ENCODE measurements at places on chromosomes 5 and 9. TPM values are rescaled to one million over a fixed set of nuclear protein-coding genes. Genes with fewer than 3 reads are reported as not detected.

- H3K27me3 ChIP-seq = no peaks in the 10 kb centered on the region
- no peaks in the 10 kb centered on the region for H3K4me1 ChIP-seq
- no peak overlapping the region for H3K27ac ChIP-seq
- H3K4me3 ChIP-seq = no peak overlapping the region
- no peaks in the 10 kb centered on the region for H3K36me3 ChIP-seq
Measured at GRCh38 chr5:142183561-142183960, 75.0 kb downstream of the NDFIP1 start.

DNA sequence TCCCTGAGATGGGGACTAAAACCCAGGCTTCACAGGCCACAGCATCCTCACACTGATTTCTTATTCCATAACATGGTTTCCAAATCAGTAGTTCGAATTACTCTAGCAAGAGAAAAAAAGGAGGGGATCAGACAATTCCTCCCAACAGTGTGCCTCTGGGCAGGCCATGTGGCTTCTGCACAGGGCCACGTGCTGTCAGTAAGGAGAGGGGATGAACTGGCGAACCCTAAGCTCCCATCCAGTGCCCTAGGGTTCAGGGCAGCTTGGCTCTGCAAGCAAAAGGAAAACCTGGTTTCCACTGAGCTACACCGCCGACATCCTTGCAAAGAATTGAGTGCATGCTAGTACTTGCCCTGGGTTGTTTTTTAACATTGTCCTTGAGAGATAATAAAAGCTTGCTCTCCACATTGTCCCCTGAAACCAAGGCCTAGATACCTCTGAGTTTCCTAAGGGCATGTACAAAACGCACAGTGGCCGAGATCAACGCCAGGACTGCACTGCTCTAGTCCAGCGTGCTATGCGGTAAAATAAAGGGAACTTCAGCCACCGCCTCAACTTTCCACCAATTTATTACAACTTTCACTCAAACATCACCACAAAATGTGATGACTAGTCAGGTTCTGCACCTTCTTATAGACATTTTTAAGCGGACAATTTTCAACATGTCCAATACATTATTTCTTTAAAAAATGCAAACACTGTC is 4.5 kb downstream of the CAMSAP1 start:
- DNase-seq = no peak
- peaks cover 42% of the 10 kb centered on the region for H3K36me3 ChIP-seq
- H3K27ac ChIP-seq = no peak overlapping the region

Gene ACOT12
- not detected for total RNA-seq

Gene CXCL14
- total RNA-seq = not detected

DNA sequence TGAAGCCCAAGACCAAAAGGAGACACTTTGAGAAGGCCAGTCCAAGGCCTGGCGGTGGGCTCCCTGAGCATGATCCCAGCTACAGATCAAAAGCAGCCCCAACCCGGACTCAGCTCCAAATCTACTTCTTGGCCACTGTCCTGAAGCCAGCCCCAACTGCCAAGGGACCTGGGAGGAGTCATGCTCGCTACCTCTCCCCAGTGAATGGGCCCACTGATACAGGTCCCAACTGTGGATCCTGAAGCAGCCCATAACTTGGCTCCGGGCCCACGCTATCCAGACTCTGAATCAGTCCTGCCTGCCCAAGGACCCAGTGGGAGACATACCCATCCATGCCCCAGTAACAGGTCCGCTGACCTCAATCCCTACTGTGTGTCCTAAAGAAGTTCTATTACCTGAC is 1545.3 kb upstream of the C9orf72 start:
- no peak for DNase-seq
- no peak overlapping the region for H3K4me3 ChIP-seq
- H3K4me1 ChIP-seq = no peaks in the 10 kb centered on the region
- H3K27ac ChIP-seq = no peak overlapping the region
- H3K27me3 ChIP-seq = no peaks in the 10 kb centered on the region

- no peaks in the 10 kb centered on the region for H3K36me3 ChIP-seq
- no peak for DNase-seq
- H3K27ac ChIP-seq = no peak overlapping the region
- peaks cover 12% of the 10 kb centered on the region for H3K27me3 ChIP-seq
Measured at GRCh38 chr9:19927560-19927959, 138.7 kb upstream of the SLC24A2 start.

Gene UBE2QL1
- not detected for total RNA-seq

- peaks cover 2% of the 10 kb centered on the region for H3K27me3 ChIP-seq
- peaks cover 35% of the 10 kb centered on the region for H3K4me1 ChIP-seq
- no peak for DNase-seq
- peak overlapping the region; percentile 44 for H3K27ac ChIP-seq
Measured at GRCh38 chr9:123927625-123928532, 2.0 kb downstream of the DENND1A start.

Measured in activated CD4-positive, alpha-beta T cell treated with anti-CD3 and anti-CD28 coated beads for 36 hours (primary cell).